ENCODE measurements at places on chromosomes 3 and 15.

GRCh38 chr3:172919297-172919683 is 168.8 kb downstream of the ECT2 start:
- DNase-seq, result no peak

GRCh38 chr3:106836906-106837305 is 540.3 kb upstream of the CCDC54 start:
- DNase-seq, result no peak

DNA sequence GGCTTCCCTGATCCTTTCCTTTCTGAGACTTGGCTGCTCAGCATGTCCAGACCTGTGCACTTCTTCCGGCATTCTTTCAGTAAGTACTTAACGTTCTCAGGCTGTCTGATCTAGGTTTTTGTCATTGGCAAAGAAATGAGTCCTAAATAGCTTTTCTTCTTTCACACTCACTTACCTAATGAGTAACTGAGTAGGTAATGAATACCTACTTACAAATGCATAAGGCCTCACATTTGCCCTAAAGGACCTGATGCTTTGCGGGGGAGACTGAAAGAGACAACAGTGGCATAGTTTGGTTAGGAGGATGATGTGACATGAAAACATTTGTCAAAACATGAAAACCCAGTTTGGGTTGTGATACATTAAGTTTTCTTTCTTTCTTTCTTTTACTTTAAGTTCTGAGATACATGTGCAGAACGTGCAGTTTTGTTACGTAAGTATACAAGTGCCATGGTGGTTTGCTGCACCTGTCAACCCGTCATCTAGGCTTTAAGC is 516.7 kb upstream of the CFAP20DC start:
- DNase-seq, result no peak

GRCh38 chr15:85667491-85668424 is 127.0 kb downstream of the KLHL25 start:
- DNase-seq, result no peak

GRCh38 chr15:70469651-70470555 is 293.5 kb downstream of the UACA start:
- DNase-seq, result no peak

DNA sequence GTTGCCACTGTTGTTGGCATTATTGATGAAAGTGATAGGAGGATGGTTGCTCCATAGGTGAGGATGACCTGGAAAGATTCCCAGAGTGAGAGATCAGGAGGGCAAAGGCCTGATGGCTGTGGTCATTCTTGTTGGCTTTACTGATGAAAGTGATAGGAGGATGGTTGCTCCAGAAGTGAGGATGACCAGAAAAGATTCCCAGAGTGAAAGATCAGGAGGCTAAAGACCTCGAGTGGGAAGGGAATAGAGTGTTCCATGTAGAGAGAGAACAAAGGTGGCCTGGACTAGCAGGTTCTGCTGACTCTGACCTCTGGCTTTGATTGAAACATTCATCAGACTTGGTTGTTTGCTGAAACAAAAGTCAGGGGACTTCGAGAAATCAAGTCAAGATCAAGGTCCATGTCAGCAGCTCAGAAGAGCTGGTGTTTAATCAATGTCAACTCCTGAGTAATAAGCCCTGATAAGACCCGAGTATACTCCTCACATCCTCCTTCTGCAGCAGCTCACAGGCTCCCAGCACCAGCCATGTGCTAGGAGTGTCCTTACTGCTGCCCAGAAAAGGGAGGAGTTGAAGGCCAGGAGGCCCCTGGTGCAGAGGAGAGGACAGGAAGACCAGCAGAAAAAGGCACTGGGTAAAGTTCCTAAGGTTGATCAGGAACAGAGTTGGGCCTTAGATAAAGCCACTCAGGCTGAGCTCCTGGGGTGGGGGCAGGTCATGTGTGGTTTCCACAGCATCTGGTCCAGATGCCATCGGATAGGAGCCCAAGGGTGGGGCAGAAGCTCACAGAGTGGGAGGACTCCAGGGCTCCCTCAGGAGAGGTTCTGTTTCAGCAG is 19.9 kb downstream of the CYP8B1 start:
- DNase-seq, result no peak

DNA sequence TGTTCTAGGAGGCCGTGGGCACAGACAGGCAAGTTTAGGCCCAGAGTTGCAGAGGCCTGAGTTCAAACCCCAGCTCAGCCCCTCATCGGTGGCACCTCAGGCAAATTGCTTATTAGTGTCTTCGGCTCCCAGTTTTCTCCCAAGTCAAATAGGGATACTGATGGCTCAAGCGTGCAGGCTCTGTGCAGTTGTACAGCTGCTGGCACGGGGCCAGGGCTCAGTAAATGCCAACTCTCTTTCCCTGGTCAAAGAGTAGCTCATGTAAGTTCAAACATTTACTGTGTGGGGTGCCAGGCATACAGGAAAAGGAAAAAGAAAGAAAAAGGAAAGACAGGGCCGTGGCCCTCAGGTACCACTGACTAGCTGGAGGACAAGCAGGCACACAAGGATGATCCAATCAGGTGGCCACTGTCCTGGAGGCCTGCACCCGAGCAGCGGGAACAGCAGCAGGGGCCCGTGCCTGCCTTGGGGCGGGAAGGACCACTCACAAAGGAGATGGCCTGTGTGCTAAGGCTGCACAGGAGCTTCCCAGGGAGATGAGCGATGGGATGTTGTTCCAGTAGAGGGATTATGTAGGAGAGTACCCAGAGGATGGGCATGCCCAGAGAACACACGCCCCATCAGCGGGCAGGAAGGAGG is 70.8 kb downstream of the TBC1D2B start:
- no peak for DNase-seq

- no peak for DNase-seq
These were observed 133.3 kb downstream of the MDFIC2 start for GRCh38 chr3:70179111-70179510.

GRCh38 chr3:79818015-79818414 is 50.2 kb upstream of the ROBO1 start:
- no peak for DNase-seq

- no peak for DNase-seq
These were observed 21.2 kb downstream of the IGSF10 start for GRCh38 chr3:151439652-151440125.

DNA sequence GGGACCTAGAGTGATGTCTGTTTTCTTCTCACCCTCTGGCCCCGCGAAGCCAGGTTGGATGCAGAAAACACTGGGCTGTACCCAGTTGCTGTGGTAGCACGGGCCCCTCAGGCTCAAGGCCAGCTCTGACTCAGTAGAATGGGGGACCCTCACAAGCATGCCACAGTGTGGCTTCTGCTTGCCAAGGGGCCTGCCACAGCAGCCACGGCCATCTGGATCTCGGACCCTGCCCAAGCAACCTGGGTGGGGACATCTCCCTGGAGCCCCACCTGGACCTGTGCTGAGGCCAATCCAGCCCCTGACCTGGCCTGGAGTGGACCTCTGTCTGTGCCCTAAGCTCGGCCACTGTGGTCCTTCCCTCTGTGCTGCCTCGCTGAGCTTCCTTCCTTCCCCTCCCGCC is 59.0 kb downstream of the MGLL start:
- DNase-seq, result no peak

- peak; percentile 6 for DNase-seq
These were observed 235.0 kb upstream of the KBTBD8 start for GRCh38 chr3:66762916-66763693.

- DNase-seq, result peak; percentile 48
These were observed 73.4 kb upstream of the HACD2 start for GRCh38 chr3:123658118-123658851.

- no peak for DNase-seq
These were observed 60.4 kb downstream of the CD200 start for GRCh38 chr3:112393360-112393728.

- no peak for DNase-seq
These were observed 9.4 kb upstream of the RAD18 start for GRCh38 chr3:8972639-8973038.

DNA sequence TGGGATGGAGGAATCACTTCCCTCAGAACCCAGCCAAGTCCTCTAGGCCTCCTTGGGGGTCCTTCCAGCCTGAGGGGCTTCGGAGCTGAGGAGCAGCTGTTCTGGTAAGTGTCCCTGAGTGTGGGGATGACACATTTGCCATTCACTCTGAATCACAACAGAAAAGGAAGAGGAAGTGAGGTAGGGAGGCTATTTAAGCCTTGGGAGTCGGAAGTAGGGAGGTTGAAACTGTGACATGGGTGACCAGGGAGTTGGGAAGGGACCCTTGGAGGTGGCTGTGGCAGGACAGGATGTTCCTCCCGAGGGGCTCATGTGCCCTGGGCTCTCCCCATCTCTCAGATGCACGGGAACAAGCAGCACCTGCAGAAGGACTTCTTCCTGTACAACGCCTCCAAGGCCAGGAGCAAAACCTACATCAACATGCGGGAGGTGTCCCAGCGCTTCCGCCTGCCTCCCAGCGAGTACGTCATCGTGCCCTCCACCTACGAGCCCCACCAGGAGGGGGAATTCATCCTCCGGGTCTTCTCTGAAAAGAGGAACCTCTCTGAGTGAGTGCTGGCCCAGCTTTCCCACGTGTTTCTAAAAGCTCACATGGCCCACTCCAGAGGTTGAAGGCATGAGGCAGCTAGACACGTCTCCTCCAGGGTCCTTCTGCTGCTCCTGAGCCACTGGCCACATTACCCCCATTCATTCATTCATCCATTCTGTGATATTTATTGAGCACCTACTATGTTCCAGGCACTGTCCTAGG is 43.3 kb downstream of the CAPN3 start:
- no peak for DNase-seq

- DNase-seq, result no peak
These were observed 74.6 kb downstream of the PRICKLE2 start for GRCh38 chr3:64150623-64151207.

GRCh38 chr3:193330555-193331204 is 47.9 kb downstream of the ATP13A5 start:
- no peak for DNase-seq

DNA sequence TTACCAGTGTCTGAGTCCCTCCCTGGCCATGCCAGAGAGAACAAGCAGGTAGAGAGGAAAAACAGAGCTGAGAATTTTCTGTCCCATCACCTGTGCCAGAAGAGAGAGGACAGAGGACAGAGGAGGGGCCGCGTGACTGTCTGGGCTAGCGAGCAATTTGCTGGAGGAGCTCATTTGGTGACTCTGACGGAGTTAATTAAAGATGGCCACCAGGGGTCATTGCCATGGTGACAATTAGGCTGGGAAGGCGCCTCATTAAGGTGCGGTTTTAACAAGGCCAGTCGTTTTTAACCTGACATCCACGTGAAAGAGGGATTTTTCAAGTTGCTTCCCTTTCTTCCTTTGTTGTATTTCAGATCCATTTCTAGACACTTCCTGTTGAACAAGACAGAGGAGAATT is 72.4 kb downstream of the RHCG start:
- no peak for DNase-seq

- no peak for DNase-seq
These were observed 573.3 kb upstream of the TBL1XR1 start for GRCh38 chr3:177770383-177771230.

GRCh38 chr15:81473177-81473576 is 99.2 kb upstream of the TMC3 start:
- no peak for DNase-seq

- DNase-seq, result no peak
These were observed 10.8 kb downstream of the PLA2G4D start for GRCh38 chr15:42083605-42083908.

- DNase-seq, result no peak
These were observed 8.2 kb upstream of the MEIS2 start for GRCh38 chr15:37108381-37109167.

DNA sequence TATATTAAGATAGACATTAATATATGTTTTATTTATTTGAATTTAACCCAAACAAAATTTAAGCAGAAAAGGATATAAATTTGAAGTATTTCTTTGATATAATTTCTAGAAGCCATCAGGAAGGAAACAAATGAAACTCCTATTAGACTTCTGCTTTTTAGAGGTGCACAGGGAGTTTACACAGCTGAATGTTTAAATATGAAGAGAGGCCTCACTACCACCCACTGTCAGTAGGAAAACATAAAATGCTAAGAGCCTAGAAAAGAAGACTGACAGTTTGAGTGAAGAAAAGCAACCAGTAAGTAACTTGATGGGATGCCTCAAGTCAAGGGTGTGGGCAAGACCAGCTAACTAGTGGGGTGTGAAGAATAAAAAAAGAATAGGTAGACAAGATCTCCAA is 19.7 kb downstream of the PLSCR2 start:
- no peak for DNase-seq

GRCh38 chr15:33460166-33460805 is 149.5 kb downstream of the RYR3 start:
- no peak for DNase-seq

DNA sequence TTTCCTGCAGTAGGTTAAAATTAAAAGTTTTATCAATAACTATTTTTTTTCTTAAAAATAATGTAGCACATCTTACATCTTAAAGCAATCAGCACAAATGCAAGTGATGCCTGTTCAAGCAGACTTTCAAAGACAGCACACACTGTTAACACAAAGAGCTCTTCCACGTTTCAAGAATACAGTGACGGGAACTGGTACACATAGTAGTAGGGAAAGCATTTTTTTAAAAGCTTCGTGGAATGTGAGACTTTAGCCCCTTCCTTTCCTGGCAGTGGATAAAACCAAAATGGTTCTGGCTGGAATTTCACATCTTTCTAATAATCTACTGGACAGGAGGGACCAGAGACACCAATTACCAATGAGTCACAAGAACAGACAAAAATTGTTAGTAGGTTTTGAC is 33.5 kb upstream of the SLC2A2 start:
- no peak for DNase-seq

- DNase-seq, result no peak
These were observed 10.4 kb downstream of the INO80 start for GRCh38 chr15:41105348-41106334.

- no peak for DNase-seq
These were observed 64.2 kb upstream of the PYGO1 start for GRCh38 chr15:55652359-55652758.

DNA sequence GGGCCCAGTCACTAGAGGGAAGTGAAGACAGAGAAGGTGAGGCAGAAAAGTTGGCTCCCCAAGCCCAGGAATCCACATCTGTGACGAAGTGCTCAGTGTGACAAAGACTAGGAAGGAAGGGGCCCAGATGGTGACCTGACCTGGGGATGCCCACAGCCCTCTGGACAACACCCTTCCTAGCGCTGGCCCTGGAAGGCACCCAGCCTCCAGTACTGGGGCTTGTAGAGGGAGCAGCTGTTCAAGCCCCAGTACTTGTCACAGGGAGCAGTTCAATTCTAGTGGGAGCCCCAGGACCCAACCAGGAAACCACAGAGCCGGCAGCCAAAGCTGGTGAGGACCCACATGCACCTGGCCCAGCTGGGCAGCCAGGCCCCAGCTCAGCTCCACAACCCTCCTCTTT is 190.8 kb downstream of the XXYLT1 start:
- no peak for DNase-seq

DNA sequence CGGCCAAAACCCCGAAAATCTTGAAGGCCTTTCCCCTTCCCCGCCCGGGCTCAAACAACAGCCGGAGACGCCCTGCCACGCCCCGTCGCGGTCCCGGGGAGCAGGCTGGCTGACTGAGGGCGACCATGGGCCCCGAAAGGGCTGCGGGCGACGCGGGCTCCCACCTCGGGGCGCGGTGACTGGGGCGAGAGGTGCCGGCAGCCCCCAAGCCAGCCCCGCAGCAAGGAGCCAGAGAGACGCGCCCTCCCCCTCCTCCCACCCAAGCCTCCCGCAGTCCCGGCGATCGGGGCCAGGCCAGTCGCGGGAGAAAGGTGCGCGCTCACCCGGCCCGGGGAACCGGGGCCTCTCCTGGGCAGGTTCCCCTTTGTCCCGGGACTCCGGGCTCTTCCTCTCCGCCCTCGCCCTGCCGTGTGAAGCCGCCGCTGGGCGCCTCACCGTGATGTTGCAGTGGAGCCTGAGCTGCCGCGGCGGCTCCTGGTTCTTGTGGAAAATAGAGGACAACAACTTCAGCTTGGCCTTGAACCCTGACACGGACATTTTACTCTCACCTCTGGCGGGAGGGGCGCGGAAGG is 30.6 kb upstream of the ZSCAN2 start:
- DNase-seq, result no peak

Data from nucleus accumbens (tissue), 56 donors.